ENCODE measurements at places on chromosomes 11 and 22.

DNA sequence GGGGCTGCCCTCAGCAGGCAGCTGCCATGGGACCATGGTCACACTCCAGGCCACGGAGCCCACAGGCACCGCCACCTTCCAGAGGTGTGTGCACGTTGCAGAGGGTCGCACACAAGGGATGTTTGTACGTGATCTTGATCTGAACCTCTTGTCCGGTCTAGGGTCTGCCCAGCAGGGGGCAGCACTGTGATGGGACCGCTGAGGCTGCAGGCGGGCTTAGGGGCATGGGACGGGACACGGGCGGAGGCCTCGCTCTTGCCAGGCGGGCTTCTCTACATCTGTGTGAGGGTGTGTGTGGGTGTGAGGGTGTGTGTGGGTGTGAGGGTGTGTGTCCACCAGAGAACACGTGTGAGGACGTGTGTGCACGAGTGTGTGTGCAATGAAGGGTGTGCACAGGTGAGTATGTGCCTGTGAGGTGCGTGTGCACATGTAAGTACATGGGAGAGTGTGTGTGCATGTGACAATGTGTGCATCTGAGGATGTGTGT, 52.4 kb downstream of the CACNA1I start:
- no peak for DNase-seq

DNA sequence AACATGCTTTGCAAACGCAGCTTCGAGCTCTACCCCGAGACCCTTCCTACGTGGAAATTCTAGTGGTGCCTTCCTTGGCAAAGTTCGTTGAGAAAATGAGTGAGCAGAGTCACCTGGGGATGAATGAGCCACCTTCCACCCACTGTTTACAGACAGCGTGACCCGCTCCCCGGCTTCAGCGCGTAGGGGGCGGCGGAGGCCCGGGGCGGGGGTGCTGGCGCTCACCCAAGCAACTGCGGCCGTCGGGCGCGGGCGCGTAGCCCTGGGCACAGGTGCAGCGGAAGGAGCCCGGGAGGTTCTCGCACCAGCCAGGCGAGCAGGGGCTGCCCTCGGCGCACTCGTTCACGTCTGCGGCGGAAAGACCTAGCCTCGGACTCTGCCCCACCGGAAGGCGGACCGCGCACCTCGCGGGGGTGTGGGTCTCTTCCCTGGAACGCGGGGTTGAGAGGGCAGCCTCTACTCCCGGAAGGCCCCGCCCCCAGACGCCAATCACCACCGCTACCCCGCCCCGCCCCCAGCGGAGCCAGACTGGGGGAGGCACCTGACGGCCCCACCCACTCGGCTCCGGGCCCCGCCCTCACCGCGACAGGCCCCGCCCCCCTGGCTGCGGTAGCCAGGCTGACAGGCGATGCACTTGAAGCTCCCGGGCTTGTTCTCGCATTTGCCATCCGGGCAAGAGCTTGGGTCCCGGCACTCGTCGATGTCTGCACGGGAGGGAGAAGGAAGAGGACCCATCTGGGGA, 11.8 kb downstream of the LTBP3 start:
- DNase-seq: no peak

- no peak for DNase-seq
These were observed 19.8 kb upstream of the TIMP3 start for GRCh38 chr22:32781695-32782094.

GRCh38 chr22:30887453-30887852, 81.1 kb downstream of the MORC2 start:
- DNase-seq: no peak

GRCh38 chr11:119029340-119030028, 1.2 kb downstream of the SLC37A4 start:
- DNase-seq: no peak

DNA sequence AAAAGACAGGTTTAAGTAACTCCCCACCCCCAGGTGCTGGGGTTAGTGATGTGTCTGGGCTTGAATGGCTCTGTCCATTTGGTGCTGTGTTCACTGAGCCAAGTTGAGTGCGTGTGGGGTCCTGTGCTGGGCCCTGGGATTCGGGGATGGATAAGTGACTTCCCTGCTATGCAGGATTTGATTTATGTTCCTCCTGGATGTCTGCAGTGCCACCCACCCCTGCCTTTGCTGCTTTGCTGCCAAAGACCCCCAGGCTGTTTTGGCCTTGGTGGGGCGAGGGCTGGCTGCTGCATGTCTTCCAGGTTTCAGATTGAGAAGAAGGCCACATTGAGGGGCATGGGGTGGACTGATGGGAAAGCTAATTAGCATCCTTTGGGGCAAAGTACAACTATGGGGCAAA, 77.9 kb upstream of the PARVG start:
- DNase-seq: no peak

Data from GM04503 (cell line).